CD4-positive, alpha-beta T cell treated with Interleukin-2 at 100 ng/mL for 4 hours (primary cell): ENCODE measurements at places on chromosomes 7 and 10.

- DNase-seq = no peak
Measured at GRCh38 chr7:801940-802381, 30.3 kb upstream of the SUN1 start.

- DNase-seq = no peak
Measured at GRCh38 chr10:109898666-109899355, 24.5 kb downstream of the XPNPEP1 start.

DNA sequence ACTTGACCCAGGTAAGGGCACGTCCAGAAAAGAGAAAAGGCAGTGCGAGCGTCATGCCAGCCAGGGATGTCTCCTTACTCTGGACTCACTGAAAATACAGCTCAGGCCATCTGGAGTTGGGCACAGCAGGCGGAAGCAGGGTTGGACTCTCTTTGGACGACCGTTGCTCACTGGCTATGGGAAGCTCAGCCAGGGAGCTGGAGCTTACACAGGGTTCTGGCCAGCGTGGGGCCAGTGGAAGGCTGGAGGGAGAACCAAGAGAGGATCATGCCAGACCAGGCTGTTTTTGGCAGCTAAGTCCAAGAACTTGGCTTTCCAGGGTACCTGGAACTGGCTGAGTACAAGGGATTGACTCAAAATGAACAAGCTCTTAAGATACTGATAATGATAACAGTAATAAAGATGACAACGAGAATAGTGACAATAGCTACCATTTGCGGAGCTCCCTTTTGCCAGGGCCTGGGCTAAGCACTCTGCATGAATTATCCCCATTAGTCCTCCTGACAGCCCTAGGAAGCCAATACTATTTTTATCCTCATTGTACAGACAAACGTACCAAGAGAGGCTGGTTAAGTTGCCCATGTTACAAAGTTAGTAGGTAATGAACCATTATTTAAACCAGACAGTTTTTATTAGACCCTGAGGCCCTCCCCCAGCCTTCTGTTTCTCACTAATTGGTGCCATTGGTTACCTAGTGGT is 177.6 kb downstream of the PTPN20 start:
- no peak for DNase-seq

- no peak for DNase-seq
Measured at GRCh38 chr10:113665806-113666354, 2.0 kb upstream of the NRAP start.

DNA sequence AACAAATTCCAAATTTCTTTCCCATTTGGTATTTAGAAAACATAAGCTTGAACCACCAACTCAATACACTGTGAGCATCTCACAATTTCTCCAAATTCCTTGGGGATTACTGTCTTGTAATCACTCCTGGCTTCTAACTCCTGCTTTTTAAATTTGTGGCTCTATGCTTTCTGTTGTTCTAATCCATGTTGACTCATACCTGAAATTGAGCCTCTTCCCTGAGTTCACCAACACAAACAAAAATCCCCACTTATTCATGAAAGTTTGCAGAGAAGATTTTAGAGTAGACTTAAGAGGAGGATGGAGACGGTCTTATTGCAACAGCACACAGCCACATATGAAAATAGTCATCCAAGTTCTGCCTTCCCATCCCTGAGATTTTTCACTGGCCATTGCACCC is 252.5 kb downstream of the PTEN start:
- DNase-seq = no peak

GRCh38 chr7:156845379-156846101 is 47.4 kb downstream of the LMBR1 start:
- DNase-seq = no peak

GRCh38 chr10:60611291-60611747 is 167.0 kb upstream of the CDK1 start:
- DNase-seq = peak; percentile 38

GRCh38 chr10:125424191-125424847 is 258.6 kb downstream of the TEX36 start:
- no peak for DNase-seq

DNA sequence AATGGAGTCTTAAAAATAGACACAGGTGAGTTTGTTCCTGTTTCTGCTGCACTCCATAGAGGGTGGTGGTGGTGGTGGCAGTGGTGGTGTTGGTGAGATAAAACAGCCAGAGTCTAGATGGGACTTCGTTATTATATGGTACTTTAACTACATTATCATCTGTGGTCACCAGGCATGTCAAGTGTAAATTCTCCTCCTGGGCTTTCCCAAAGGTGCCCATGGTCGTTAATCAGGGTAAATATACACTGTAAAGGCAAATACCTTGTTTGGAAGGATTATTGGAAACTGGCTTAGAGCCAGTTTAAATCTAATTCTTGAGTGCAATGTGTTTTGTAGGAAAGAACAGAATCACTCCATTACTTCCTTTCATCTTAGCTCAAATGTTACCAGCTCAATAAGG is 21.5 kb upstream of the COMMD3 start:
- DNase-seq = no peak

GRCh38 chr10:97701438-97702069 is 12.0 kb upstream of the MARVELD1 start:
- peak; percentile 68 for DNase-seq

- no peak for DNase-seq
Measured at GRCh38 chr7:69696686-69697685, 98.7 kb downstream of the AUTS2 start.

DNA sequence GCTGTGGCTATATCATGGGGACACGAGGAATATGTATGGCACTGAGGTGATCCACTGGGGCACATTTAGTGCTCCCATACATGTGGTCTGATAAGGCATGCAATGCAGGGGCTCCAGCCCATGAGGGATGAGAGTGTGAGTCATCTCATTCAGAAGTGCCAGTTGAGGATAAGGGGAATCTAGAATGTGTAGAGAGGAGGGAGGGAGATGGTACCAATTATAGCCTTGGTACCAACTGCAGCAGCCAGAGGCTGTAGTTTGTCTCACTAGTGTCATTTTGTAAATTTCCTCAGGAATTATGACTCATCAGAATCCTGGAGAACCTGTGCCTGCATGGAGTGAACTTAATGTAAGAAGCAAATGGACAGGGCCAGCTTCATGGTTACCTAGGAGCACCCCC is 46.2 kb downstream of the LAMB4 start:
- DNase-seq = no peak

DNA sequence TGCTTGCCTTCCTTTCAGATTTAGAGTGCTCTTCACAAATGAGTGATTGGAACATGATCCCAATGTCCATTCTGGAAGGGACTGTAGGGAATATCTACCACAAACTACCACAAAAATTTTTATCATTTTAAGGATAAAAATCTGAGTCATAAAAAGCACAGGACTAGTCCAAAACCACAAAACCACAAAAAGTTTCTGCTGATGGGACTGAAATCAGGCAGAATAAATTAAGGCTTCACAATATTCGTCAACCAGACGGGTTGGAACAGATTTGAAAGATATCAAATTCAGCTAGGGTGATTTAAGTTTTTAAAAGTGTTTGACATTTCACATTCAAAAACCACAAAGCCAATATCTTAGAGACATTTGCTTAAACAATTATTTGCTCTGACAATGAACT is 100.1 kb upstream of the PTN start:
- DNase-seq = no peak

DNA sequence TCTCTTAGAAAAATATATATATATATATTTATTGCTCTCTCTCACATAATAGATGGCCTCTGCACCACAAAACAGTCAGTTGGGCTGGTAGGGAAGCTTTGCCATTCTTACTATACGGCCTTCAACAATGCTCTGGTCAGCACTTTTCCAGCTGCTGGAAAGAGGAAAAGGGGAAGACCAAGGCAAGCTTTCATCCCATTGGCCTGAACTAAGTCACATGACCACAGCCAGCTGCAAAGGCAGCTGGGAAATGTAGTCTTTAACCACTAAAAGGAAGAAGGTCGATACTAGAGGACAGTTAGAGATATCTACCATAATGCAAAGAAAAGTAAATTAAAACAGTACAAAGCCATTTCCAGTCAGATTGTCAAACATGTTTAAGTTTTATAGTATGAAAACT is 58.4 kb upstream of the MACROH2A2 start:
- no peak for DNase-seq
